ENCODE measurements at places on chromosomes 4 and X. TPM values are rescaled to one million over a fixed set of nuclear protein-coding genes. Genes with fewer than 3 reads are reported as not detected.
A peak's percentile ranks its signal among the peaks of the same experiment; 100 is the strongest.

GRCh38 chrX:70001269-70001668, 48.5 kb downstream of the AWAT2 start:
- DNase-seq, result no peak

DNA sequence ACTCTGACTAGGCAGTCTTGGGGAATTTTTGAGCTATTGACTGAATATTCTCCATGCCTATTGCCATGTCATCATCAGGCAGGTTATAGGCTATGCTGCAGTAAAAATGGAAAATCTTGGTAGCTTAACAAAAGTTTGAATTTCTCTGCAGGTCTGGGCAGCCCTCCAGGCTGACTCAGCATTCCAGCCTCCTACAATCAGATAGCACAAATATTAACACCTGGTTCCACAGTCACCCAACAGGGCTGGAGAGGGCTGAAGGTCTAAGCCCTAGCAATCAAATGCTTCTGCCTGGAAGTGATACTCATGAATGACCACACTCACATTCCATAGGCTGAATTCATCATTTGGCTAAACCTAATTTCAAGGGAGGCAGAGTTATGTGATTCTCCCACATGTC, 9.6 kb upstream of the PPP3CA start:
- no peak for DNase-seq

DNA sequence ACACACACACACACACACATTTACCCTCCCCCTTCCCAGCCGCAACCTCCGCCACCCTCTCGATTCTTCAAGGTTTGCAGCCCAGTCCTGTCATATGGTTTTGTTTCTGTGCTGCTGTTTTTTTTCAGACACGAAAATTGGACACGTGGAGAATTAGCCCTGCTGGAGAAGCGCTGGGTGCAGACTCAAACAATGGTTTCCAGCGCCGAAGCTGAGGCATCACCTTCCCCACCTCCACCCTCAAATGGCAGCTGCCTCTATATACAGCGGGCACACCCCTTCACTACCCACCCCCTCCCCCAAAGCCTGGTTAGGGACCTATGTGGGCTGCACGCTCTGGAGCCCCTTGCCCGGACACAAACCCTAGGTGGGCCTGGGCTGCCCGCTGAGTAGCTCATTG, 87.9 kb downstream of the BCOR start:
- DNase-seq, result no peak

- DNase-seq, result no peak
Observed at GRCh38 chr4:11196927-11197522, 231.7 kb downstream of the HS3ST1 start.

- DNase-seq, result peak; percentile 23
Observed at GRCh38 chrX:71859637-71860036, 51.0 kb upstream of the NHSL2 start.

DNA sequence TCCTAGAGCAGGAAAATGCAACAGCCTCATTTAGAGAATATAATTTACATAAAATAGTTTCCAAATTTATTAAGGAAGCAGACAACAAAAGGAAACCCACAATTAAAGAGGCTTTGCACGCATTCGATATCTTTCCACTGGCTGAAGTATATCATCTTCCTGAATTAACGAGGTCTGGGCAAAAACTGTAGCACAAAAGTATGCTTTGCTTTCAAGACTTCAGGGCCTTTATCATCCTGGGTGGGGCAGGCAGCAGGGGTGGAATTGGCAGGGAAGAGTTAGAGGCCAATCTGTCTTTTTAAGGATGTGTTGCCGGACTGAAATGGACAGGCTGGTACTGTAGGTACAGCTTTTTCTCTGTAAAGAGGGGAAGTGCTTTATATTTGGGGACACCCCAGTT, 17.0 kb upstream of the STX18 start:
- no peak for DNase-seq

DNA sequence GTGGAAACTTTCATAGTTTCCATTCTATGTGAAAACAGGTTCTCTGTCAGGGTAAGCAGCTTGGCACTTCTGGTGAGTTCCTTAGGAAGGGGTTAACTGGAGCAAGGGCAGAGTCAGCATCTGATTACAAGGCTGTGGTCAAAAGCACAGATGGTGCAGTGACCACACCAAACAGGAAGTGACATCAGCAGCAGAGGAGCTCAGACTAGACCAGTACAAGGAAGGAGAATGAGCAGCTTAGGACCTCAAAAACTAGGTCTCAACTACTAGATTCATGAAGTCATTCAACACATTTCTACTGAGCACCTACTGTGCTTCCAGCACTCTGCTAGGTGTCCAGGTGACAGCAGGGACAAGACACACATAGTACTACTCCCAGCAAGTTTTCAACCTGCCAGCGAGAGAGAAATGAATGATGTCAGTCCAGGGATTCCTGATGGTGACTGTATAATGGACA, 130.2 kb downstream of the AMELX start:
- DNase-seq, result no peak

GRCh38 chr4:25749150-25749794, 93.6 kb downstream of the SLC34A2 start:
- DNase-seq, result no peak

SLIT2 gene
- total RNA-seq, result 1.2 TPM

USP26 gene
- total RNA-seq, result not detected

DCAF4L1 gene
- not detected for total RNA-seq

RXFP1 gene
- not detected for total RNA-seq
